DMS153 (cell line): ENCODE measurements at places on chromosomes 2 and 18.

GRCh38 chr18:51545446-51545845, 348.0 kb upstream of the MEX3C start:
- DNase-seq: no peak

GRCh38 chr2:120865656-120866055, 130.0 kb downstream of the GLI2 start:
- no peak for DNase-seq

- DNase-seq: no peak
Measured at GRCh38 chr2:232261776-232262175, 116.8 kb upstream of the ALPP start.

DNA sequence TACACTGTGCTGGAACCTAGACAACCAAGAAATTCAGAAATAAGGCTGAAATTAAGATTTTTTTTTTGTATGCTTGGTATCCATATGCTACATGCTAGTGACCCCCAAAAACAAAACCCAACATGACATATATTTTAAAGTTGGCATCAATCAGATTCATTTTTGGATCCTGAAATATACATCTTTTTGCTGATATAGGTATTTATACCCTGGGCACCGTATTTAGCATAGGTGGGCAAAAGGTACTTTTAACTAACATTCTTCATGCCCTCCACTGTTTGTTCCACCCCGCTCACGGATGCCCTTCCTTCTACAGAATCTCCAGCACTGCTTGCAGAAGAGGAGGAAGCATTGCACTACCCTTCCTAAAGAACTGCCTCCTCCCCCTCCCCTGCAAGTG, 52.6 kb downstream of the SPOPL start:
- DNase-seq: no peak

DNA sequence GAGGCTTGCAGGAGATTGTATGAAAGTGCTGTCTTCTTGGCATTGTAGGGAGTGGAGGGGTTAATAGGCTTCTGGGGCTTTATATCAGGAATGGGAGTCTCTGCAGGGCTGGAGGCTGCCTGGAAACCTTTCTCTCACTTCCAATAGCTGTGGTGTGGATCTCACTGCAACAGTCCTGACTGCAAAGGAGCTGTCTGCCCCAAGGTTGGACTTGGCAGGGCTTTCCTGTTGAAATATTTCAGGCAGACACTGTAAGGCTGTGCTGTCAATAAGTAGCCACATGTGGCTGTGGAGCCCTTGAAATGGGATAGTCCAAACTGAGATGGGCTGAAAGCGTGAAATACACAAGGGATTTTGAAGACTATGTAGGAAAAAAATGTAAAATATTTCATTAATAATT, 399.1 kb upstream of the SPRED2 start:
- no peak for DNase-seq

DNA sequence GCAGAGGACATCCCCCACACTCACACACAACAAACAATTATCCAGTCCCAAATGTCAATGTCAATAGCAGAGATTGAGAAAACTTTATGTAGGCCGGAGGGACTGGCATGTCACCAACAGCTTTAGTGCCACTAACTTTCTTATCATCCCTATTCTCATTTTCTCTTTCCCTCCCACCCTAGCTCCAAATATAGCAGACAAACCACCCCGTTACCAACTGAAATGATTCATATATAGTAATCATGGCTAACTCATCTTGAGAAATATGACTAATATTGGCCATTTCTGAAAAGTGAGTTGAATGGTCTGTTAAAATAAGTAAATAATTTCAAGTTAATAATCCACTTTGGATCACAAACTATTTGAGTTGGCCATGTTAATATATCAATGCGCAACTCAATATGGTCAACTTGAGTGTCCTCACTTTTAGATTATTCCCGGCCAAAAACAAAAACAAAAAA, 242.1 kb upstream of the RND3 start:
- DNase-seq: no peak

- DNase-seq: no peak
Measured at GRCh38 chr2:67268797-67269196, 128.3 kb upstream of the ETAA1 start.

- peak; percentile 16 for DNase-seq
Measured at GRCh38 chr2:164954954-164955701, at the start of gene SLC38A11. Gene SLC38A11, minus strand, starts transcription at chr2:164955525. Its CDS starts 278 bp downstream, at chr2:164955247.

- no peak for DNase-seq
Measured at GRCh38 chr18:70920840-70921374, 632.1 kb downstream of the SOCS6 start.

GRCh38 chr2:1051075-1051474, 100.4 kb downstream of the SNTG2 start:
- DNase-seq: no peak

GRCh38 chr18:39162013-39162827, 1596.6 kb upstream of the CELF4 start:
- DNase-seq: no peak

DNA sequence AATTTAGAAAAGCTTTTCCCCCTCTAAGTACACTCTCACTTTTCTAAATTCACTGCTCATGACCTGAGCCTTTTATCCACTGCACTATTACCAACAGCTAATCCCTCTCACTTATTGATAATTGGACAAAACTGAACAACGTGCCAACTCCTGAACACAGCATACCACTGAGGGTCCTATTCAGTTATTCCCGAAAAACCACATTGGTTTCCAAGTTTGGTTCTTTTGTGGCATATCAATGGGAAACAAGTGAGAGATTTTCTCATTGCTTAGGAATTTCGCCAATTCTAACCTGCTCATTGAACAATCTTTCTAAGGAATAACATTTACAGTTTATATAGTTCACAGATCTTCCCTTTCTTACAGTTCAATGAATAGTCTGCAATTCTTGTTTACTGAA, 977.4 kb downstream of the TMEM182 start:
- no peak for DNase-seq

GRCh38 chr2:240786355-240786841, 33.6 kb downstream of the KIF1A start:
- no peak for DNase-seq

DNA sequence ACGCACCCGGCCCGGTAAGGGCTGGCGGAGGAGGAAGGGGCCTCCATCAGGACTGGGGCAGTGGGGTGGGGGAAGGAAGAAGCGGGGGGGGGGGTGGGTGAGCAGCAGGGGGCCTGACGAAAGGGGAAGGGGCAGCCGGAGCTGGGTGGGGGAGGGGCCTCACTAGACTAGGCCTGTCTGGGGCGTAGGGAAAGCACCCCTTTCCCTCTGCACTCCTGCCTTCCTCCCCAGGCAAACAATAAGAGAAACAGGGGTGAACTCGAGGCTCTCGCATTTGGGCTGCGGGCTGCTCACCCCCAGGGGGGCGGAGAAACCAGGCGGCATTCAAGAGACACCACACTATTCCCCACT, 82.7 kb upstream of the POMC start:
- no peak for DNase-seq

DNA sequence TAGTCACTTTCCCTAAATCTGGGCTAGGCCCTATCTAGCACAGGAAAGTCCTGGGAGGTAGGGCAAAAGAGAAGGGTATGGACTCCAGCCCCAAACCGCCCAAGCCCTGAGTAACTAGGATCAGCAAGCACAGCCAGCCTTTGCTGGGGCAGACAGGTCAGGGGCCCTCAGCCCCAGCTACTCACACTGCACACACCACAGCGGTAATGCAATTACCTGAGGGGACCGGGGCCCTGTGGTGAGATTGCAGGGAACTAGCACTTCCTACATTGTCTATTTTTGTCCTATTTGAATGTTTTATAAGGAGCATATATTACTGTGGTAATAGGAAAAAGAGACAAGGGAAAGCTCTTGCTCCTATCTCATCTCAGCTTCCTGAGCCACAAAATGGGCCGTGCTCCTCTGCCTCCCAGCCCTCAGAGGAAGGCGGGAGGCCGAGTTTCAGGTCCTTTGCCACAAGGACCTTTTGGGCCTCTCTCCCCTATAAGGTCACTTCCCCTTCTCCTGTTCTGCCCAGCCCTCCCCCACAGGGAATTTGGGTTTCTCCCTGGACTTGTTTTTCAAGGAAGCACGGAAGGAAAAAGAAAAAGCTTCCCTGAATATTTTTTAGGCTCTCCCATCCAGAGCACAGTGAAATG, 20.5 kb downstream of the RAB11FIP5 start:
- no peak for DNase-seq

DNA sequence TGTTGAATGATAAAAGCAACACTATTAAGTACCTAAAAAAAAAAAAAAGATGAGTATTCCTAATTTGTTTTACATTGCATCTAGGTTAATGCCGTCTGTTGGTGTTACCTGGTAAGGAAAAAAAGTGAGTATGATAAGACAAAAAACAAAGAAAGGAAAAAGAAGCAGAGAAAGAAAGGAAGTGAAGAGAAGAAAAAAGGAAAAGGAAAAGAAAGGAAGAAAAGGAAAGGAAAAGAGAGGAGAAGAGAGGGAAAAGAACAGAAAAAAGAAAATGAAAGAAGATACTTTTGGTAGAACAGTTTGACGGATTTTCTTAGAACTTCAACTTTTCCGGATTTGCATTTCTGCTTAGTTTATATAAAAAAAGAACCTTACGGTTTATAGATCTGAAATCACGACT, 387.9 kb downstream of the METTL4 start:
- DNase-seq: no peak

- no peak for DNase-seq
Measured at GRCh38 chr2:47404356-47404755, 1.4 kb downstream of the MSH2 start.

- no peak for DNase-seq
Measured at GRCh38 chr18:47737956-47738355, 192.5 kb downstream of the SMAD2 start.

- no peak for DNase-seq
Measured at GRCh38 chr2:196434217-196434616, 205.3 kb upstream of the CCDC150 start.

GRCh38 chr2:218017211-218018053, 14.6 kb upstream of the TNS1 start:
- DNase-seq: no peak

- no peak for DNase-seq
Measured at GRCh38 chr2:38260469-38260868, 116.6 kb downstream of the ATL2 start.

GRCh38 chr18:32530947-32531651, 60.4 kb upstream of the GAREM1 start:
- DNase-seq: peak; percentile 79

DNA sequence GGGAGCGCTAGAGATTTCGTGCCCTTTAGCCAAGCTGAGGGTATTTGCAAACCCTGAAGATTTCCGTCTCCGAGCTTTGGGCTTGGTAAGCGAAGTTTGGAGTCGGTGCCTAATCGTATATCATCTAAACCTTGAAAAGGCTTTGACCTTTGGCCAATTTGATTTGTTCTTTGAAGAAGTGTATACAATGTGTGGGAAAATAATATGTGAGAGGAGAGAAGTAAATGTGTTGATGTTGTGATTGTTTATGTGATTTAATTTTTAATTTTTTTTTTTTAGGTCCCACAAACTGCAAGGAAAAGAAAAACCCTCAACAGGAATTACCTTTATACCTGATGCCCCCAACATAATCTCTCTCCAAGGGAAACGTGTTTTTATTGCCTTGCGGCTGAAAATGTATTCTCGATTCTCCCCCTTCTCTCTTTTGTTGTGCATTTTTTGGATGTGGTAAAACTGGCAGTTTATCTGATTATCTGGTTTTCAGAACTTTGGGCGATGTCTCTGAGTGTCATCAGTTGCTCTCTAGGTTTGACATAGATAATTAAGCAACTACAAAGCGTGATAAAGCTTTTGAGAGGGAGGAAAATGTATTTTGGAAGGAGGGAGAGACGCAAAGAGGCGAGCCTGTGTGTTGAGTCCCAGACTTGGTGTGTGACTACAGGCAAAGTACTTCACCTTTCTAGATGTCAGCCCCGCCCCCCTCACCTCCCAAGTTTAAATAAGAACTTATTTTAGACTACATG, 912 bp upstream of the FBXO11 start:
- no peak for DNase-seq

DNA sequence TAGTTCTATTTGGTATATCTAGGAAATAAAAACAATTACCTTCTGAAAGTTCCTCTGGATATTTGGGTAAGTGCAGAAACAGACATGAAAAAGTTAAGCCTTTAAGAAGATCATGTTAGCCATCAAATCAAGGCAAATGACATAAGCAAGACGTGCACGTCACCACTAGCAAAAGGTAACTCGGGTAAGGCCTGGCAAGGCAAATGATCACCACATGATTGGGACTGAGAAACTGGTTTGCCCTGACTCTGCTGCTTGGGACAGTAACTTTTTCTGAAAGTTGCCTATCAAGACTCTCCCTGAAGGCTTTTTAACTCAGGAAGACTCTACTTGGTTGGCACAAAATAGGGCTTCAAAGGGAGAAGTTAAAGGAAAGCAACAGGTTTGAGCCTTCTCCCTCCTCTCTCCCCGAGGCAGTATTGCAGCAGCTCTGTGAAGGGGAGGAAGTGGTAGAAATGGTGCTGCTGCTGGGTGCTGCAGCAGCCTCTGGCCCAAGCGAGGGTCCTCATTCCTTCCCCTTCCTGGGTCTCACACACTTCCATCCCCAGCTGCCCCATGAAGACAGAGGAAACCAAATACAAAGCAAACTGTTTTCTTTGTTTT, 17.1 kb upstream of the TMEM237 start:
- no peak for DNase-seq

DNA sequence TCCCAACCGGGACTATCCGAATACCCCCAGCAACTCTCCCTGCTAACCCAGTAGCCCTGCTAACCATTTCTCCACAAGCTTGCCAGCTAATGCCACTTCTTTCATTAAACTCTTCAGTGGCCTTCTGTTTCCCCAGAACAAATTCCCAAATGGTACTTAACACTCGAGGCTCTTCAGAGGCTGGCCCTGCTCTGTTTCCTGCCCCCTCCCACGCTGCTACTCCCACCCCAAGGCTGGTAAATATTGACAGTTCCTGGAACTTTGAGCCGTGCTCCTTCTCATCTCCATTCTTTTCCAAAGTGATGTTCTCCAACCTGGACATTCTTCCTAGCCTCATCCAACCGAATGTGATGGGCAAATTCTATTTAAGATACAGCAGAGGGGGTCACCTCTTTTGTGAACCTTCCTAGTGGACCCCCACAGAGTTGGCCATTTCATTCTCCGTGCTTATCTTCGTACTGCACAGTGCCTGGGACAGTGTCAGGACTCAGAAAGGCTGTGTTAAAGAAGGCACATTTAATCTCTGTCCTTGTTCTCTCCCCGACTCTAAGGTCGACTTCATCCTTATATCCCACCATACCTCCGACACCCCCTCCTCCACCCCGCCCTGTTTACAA, 3.2 kb upstream of the KIDINS220 start:
- DNase-seq: no peak

DNA sequence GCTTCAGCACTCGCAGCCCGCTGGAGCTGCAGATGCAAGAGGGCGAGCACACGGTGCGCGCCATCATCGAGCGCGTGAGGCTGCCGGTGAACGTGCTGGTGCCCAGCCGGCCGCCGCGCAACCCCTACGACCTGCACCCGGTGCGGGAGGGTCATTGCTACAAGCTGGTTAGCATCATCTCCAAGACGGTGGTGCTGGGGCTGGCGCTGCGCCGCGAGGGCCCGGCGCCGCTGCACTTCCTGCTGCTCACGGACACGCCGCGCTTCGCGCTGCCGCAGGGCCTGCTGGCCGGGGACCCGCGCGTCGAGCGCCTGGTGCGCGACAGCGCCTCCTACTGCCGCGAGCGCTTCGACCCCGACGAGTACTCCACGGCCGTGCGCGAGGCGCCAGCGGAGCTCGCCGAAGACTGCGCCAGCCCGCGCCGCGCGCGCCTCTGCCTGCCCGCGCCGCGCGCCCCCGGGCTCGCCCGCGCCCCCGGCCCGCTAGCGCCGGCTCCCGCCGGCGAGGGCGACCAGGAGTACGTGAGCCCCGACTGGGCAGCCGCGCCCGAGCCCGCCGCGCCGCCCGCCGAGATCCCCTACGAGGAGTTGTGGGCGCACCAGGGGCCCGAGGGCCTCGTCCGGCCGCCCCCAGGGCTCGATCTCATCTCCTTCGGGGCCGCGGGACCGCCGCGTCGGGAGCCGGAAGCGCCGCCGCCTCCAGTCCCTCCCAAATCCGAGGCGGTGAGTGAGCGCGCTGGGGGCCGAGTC, 11.8 kb downstream of the GAREM2 start:
- peak; percentile 35 for DNase-seq
